OCI-LY7 (cell line): ENCODE measurements at places on chromosomes 3 and 15.
A peak's percentile ranks its signal among the peaks of the same experiment; 100 is the strongest.

DNA sequence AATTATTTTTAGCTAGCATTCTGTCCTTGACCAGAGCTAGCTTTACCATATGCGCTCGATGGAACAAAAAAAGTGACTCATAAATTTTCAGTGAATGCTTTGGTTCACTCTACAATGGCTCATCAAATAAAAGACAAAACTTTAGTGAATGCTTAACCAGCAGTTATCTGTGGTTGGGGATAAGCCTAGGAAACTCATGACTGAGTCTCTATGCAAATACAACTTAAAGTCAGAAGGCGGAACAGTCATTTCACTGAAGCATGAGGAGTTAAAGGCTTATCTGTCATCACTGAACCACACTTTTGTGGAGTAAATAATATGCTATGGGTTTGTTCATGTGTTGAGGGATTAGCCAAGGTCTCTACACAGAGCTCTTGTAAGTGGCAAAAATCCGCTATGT is 308.4 kb downstream of the SQOR start:
- no peak for DNase-seq

DNA sequence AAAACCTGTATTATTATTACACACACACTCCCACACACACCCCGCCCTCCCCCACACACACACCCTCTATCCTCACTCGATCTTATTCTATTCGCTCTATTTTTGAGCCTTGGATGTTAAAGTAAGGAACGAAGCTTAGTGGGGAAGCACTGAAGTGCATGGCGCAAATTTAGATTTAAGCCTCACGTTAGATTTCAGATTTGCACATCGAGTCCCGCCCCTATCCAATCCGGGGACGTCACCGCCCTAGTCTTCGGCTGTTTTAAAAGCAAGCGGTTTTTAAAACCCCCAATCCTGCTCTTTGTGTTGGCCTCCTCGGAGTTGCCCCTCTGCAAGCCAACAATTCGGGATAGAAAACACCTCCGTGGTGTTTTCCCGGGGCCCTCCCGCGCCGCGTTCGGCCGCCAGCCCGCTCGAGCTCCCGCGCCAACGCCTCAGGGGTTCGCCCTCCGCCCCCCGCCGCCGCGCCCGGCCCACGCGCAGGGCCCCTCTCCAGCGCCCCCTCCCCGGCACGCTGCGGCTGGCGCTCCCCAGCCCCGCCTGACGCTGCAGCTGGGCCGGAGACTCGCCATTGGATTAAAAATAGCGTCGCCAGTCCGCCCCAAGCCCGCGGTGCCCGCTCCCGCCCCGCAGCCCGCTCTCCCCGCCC is at the start of gene USP13:
Gene USP13, plus strand, starts transcription at position 594 of the 649 bp plus-strand sequence. CDS start 186 bp downstream, outside the sequence.
- DNase-seq = peak; percentile 91

DNA sequence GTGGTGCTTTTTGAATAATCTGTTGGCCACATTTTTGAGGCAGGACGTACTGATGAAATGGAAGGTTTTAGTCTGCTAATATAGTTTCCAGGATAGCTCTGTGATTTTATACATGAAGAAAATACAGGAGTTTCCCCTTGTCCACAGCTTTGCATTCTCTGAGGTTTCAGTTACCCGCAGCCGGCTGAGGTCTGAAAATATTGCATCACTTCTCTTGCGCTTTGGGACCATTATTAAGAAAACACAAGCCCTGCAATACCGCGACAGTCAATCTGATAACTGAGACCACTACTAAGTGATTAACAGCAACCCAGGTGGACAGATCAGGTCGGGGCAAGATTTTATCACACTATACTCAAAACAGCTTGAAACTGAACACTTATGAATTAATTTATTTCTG is 33.0 kb downstream of the BLM start:
- no peak for DNase-seq

- DNase-seq = no peak
Measured at GRCh38 chr15:70125605-70126004, 27.9 kb upstream of the TLE3 start.

DNA sequence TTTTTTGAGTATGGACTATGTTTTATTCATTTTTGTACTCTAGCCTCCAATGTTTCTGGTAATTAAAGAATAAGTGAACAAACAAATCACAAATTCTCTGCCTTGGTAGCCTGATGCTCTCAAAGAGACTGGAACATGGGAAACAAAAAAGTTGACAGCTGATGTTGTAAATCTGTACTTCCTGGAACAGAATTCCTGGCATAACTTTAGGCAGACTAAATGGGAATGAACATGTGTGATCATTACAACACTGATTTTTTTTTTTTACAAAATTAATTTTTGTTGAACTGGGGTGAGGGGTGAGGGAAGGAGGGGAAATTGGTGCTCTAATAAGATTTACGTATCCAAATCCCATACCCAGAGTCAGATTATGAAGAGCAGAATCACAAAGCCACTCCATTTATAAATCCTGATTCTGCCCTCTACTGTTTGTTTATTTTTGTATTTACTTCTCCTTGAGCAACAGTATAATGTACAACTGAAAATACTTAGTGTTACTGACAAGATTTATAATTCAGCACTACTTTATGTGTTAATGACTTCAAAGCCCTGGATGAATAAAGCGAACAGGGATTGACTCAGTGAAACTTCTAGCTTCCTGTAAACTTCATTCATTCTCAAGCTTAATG is 165.0 kb downstream of the FRMD5 start:
- no peak for DNase-seq

DNA sequence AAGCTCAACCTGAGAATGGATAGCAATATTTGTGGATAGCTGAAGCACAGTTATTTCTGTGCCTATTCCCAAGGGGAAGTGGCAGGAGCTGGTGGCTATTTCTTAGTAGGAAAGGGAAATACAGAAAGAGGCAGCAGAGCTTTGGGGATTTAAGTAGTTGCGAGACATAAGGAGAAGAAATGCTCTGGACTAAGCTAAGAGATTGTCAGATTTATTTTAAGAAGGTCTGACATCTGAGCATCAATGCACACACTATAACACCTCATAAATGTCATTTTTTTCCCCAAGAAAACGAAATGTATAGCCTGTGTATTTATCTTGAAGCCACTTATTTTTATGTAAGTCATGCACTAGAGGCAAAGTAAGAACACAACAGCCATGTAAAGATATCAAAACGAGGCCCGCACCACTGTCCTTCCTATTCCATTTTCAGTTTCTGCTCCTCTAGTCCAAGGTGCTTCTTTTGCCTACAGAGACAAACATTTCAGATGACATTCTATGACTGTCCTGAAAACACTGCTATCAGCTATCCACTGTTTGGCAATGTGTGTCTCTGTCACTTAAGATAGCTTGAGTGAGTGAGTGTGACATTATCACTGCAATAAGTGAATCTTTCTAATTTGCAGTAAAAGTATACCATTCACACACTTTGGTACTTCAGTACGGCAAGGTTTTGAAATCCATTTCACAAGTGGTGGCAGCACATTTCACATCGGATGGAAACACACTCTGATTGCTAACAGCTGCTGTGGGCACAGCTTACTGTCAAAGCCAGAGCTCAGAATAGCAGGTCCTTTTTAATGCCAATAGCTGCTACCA is 62.7 kb upstream of the ICE2 start:
- no peak for DNase-seq

DNA sequence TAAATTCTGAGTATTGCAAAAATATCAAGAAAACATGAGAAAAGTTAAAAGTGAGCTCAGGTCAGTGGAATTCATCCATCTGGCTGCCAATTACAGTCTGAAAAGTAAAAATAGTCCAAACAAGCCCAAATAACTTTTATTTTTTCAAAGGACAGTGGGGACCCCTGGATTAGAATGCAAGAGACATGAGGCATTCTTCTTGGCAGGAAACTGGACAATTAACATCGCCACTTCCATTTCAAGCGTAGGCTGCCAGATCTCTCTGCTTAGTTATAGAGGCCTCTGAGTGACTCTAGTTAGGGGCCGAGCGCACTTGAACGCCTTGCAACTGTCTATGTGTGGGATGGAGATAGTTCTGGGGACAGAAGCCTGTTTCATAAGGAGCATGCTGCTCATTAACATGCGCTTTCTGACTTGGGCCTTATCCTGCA is 189.1 kb downstream of the GHSR start:
- no peak for DNase-seq

DNA sequence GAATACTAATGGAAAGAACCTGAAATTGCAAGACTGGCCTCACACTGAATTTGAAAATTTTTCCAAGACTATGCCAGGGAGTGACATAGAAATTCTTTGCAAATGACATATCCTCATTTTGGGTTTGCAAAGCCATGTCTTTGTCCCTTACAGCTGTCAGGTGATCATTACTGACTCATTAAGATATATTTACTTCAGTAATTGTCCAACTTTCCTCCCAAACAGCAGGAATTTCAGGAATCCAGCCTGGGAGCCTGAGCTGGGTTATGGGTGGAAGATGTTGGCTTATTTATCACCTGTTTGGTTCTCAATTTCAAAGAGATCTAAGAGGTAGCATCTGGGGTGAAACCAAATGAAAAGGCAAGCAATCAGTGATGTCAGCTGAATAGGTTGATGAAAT is 111.6 kb upstream of the ACP3 start:
- no peak for DNase-seq

GRCh38 chr3:107795514-107796094 is 272.8 kb downstream of the BBX start:
- no peak for DNase-seq

DNA sequence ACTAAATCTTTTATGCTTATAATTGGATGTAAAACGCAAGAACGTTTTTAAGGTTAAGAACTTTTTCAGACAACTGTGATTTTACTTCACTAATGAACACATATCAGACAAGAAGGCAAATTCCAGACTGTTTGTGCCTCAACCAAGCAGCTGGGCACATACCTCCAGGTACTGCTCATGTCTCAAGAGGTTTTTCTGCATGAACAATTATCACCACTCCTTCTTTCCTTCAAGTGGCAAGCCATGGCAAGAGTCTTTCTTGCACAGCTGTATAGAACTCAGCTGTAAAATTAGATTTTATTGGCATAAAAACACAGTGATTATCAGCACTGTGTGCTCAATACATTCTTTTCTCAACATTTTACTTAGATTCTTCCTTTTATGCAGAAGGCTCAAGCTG is 64.3 kb downstream of the FNDC3B start:
- peak; percentile 61 for DNase-seq

DNA sequence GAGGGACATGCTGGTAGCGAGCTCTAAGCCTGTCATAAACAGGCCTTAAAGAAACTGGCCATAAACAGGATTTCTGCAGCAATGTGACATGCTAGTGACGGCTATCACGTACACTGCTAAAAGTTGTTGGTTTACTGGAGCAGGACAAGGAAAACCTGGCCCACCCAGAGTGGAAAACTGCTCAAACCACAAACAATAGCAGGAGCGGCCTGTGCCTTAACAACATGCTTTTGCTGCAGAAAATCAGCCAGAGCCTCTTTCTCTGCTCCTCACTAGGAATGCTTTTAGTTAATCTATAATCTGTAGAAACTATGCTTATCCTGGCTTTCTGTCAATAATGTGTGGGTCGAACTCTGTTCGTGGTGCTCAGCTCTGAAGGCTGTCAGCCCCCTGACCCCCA is 202.9 kb upstream of the UBE3A start:
- no peak for DNase-seq

DNA sequence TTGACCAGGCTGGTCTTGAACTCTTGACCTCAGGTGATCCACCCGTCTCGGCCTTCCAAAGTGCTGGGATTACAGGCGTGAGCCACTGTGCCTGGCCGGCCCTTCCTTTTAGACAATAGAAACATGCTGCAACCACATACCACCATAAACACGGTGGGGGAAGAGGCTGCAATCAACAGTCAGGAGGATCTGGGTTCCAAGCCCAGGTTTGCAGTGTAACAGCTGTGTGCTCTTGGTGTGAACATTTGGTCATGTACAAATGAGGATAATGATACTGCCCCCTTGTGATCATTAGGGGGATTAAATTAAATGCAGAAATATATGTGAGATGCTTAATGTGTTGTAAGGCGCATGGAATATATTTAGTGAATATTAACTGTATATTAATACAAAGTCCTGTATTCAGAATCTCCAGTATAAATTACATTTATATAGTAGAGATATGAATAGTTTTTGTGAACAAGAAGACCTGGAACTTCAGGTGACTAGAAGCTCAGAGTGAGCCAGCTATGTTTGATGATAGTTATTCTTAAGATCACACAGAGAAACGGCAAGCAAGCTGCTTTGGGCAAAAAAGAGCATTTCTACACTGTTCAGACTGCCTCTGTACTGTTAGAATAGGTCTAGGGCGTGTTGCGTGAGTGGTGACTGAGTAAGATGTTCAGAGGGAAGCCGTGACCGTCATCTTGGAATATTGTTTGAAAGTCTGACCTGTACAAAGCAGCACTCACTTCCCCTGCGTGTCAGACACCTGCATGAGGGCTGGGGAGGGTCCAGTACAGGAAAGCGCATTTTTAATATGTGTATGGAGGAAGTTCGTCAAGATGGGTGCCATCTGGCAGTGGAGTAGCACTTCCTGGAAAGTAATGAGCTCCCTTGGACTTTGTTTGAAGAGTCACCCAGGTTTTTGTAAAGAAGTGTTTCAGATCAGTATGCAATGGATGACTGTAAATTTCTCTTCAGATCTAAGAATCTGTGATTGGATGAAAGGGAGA is 125.8 kb downstream of the PGPEP1L start:
- peak; percentile 53 for DNase-seq

GRCh38 chr3:169118666-169119370 is 544.7 kb downstream of the MECOM start:
- no peak for DNase-seq

GRCh38 chr3:173371848-173372487 is 25.6 kb upstream of the NLGN1 start:
- DNase-seq = no peak

DNA sequence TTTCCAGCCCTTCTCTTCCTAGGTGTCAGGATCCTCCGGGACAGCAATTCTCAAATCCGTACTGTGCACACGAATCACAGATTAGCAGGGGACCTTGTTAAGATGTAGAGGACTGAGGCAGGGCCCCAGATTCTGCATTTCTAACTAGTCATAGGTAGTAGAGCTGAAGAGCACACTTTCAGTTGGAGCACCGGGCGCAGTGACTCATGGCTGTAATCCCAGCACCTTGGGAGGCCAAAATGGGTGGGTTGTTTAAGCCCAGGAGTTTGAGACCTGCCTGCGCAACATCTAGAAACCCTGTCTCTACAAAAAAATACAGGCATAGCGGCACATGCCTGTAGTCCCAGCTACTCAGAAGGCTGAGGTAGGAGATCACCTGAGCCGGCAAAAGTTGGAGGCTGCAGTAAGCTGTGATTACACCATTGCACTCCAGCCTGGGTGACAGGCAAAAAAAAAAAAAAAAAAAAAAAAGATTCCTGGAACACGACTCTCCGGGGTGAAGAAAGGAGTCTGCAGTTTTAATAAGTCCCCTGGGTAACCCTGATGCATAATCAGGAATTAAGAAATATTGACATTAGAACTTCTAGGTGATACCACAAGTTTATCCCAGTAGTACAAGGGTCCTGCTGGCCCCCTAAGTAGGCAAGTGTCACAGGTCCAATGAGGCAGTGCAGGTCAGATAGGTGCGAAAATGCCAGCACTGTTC is 21.4 kb upstream of the IGDCC3 start:
- DNase-seq = no peak

GRCh38 chr15:92652576-92652966 is 3.0 kb downstream of the FAM174B start:
- no peak for DNase-seq

GRCh38 chr3:68996356-68996995 is 17.0 kb downstream of the EOGT start:
- no peak for DNase-seq
